ENCODE measurements at places on chromosomes 1 and 21.

- no peak for DNase-seq
Measured at GRCh38 chr1:153790313-153790965, 15.2 kb downstream of the SLC27A3 start.

GRCh38 chr1:203999618-204000017, 73.3 kb upstream of the SOX13 start:
- no peak for DNase-seq

GRCh38 chr1:205950826-205951549, 7.7 kb upstream of the SLC26A9 start:
- DNase-seq, result no peak

- DNase-seq, result no peak
Measured at GRCh38 chr1:6358144-6358624, 35.4 kb downstream of the ACOT7 start.

- no peak for DNase-seq
Measured at GRCh38 chr1:15712168-15712567, 23.9 kb upstream of the SLC25A34 start.

GRCh38 chr1:17018849-17019248, 7.1 kb upstream of the ATP13A2 start:
- no peak for DNase-seq

DNA sequence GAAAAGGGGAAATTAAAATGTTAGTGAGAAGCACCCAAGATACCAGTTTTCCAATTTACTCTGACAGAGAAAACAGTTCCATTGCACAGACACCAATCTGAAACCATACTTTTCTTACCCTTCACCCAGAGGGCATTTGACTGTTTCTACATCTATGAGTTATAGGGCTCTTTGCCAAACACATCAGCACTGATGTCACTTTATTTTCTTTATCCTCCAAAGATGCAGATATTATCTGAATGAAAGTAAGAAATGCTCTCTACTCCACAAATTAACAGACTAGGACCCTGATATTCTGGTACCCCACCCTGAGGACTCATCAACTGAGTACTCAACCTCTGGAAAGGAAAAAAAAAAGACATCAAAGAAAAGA, 24.2 kb upstream of the PEX19 start:
- no peak for DNase-seq

GRCh38 chr1:156281693-156282478, 739 bp downstream of the SMG5 start:
- DNase-seq, result no peak

DNA sequence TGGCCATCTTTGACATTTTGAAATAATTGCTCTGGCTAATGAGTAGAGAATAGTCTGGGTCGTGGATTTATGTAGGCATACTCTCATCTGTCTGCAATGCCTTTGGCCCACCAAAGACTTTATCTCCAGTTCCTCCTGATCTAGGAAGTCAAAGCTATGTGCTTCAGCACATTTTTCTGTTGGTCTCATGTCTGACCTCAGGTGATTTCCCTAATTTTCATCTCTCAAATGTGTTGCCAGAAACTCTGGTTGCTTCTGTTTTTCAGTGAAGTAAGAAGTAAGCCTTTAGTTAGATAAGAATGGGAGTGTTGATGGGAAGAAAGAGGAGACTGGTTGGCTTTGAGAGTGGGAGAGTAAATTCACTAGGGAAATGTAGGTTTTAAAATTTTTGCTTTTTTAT, 66.4 kb downstream of the GPR88 start:
- DNase-seq, result no peak
